ENCODE measurements at places on chromosomes 11 and 22.
A peak's percentile ranks its signal among the peaks of the same experiment; 100 is the strongest.

DNA sequence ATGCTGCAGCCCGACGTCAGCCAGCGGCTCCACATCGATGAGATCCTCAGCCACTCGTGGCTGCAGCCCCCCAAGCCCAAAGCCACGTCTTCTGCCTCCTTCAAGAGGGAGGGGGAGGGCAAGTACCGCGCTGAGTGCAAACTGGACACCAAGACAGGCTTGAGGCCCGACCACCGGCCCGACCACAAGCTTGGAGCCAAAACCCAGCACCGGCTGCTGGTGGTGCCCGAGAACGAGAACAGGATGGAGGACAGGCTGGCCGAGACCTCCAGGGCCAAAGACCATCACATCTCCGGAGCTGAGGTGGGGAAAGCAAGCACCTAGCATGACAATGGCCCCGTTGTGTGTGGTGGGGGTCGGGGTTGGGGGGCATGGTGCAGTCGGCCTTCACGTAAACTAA is 1.0 kb downstream of the TSSK2 start:
- no peak for DNase-seq

- no peak for DNase-seq
Measured at GRCh38 chr11:122209619-122210366, 93.8 kb upstream of the BLID start.

DNA sequence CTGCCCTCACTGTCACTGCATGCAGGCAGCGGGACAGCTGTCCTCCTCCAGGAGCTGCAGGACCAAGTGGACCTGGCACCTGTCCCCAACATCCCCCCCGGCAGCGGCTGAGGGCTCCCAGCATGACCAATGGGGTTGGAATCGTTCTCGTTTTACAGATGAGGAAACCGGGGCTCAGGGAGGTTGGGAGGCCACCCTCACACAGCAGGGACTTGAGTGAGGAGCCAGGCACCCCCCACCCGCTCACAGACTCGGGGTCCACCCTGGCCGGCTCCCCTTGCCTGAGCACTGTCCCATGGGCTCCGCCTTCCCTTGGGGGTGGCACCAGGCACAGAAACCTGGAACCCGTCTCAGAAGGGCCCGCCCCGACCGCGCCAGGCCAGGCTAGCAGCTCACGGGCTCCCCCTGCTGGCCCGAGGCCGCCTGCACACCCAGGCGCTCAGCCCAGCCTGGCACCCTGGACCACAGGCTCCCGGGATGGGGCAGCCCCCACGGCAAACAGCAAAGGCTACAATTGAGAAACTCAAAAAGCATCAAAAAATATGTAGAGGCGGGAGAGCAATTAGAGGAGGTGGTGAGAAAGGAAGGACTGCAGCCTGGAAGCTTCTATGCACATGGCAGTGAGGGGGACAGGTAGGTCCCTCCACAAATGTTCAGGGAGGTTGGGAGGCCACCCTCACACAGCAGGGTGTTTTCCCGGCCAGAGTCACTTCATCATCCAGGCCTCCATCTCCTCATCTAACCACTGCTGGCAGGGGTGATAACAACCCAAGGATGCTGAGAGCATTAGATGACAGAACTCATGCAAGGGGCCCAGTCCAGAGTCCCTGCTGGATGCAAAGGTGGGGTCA is 12.8 kb downstream of the MACROD1 start:
- peak; percentile 65 for DNase-seq

GRCh38 chr22:33544707-33545106 is 375.6 kb downstream of the LARGE1 start:
- no peak for DNase-seq

DNA sequence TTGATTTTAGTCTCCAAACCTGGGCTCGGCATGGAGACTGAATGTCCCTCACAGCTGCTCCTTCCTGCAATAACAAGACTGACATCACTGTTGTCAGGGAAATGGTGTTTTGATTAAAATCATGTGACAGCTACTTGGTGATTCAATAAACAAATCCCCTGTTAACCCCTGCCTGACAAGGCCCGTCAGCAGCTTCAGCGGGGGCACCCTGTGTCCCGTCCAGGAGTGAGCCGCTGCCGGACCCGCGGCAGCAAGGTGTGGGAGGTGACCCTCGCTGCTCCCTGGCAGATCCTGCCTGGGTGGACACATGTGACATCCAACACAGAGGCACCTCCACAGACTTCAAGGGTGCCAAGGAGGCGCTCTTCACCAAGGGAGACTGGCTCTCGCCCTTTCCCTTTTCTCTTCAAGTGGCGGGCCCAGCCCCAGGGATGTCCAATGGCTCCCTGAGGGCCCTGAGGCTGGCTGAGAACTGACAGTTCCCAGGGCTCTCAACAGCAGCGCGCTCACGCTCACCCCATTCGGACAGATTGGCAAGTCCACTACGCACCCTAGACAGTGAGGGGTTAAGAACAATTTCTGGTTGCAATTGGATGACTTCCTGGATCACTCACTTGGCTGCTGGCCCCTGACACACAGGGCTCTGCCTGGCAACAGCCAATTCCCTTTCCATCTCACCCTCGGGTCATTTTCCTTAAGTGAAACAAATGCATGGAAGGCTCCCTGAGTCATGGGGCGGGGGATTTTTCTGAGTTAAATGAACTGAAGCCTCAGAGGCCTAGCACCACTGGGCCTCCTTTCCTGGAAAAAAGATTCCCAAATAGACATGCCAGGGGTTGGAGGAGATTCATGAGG is 30.7 kb downstream of the PPP2R1B start:
- no peak for DNase-seq

GRCh38 chr11:42201603-42202148 is 742.2 kb upstream of the LRRC4C start:
- no peak for DNase-seq

DNA sequence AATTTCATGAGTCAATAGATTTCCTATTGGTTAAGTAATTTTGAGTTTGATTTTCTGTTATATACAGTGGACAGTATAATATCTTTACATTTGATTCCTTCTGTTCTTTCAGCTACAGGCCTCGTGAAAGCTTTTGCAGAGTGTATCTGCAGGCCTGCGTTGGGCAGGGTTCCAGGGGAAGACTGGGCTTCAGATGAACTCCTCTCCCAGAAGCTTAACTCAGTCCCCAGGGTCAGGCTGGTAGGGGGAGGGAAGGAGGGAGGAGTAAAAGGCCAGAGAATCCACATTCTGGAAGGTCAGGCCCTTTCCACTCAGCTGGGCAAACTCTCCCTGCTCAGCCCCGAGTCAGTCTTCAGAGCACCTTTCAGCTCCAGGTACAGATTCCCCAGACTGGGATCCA is 100.4 kb upstream of the NECTIN1 start:
- no peak for DNase-seq

- no peak for DNase-seq
Measured at GRCh38 chr11:79045800-79046304, 395.0 kb downstream of the TENM4 start.

DNA sequence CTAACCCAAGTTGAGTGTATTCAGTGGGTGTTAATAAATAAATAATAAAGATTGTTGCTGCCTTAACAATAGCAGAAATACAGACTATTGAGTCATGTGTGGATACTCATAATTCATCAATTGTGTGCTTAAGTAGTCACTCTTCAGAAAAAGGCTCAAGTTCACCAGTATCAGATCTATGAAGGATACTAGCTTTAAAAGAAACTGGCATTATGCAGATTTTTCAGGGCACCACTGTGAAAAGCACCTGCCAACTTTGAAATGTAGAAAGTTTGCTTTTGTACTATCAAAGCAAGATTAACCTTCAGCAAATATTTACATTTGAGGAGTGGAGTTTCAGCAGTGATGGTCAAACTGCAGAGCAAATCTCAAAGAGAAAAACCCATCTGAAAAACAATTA is 20.1 kb upstream of the SYTL2 start:
- no peak for DNase-seq

- DNase-seq: no peak
Measured at GRCh38 chr11:6417907-6418556, 862 bp downstream of the APBB1 start.

DNA sequence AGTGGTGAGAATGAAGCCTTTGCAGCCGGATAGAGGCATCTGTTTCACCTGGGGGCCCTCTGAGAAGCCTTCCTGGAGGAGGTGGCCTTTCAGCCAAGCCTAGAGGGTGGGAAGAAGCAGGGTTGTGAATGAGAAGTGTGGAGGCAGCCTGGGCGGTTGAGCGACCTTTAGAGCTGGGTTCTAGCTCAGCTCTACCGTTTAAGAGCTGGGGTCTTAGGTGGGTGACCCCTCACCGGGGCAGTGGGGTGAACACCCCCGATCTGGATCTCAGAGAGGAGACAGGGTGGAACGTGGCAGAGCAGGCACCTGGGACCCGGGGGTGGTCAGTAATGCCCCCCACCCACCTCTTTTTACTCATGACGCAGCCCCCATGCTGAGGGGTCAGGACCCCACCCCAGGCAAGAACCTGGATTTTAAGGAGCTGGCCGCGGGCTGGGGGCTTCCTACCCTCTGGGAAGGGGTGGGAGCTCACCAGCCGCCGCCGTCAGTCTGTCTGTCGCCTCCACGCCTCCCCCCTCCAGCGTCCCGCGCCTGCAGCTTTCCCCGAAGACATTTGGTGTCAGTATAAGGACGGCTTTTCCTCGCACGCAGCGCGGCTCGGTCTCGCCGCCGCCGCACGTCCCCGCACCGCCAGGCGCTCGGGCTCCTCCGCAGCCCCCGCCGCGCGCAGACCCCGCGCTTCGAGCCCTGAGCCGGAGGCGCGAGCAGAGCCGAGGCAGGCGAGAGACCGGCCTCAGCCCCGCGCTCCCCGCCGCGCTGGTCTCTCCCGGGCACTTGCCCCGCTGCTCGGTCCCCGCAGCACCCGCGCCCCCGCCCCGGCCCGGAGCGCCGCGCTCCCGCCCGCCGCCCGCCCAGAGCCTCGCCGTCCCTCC is 13.3 kb upstream of the CACNA1I start:
- DNase-seq: peak; percentile 33

- DNase-seq: no peak
Measured at GRCh38 chr22:19175602-19176174, 2.8 kb downstream of the SLC25A1 start.

DNA sequence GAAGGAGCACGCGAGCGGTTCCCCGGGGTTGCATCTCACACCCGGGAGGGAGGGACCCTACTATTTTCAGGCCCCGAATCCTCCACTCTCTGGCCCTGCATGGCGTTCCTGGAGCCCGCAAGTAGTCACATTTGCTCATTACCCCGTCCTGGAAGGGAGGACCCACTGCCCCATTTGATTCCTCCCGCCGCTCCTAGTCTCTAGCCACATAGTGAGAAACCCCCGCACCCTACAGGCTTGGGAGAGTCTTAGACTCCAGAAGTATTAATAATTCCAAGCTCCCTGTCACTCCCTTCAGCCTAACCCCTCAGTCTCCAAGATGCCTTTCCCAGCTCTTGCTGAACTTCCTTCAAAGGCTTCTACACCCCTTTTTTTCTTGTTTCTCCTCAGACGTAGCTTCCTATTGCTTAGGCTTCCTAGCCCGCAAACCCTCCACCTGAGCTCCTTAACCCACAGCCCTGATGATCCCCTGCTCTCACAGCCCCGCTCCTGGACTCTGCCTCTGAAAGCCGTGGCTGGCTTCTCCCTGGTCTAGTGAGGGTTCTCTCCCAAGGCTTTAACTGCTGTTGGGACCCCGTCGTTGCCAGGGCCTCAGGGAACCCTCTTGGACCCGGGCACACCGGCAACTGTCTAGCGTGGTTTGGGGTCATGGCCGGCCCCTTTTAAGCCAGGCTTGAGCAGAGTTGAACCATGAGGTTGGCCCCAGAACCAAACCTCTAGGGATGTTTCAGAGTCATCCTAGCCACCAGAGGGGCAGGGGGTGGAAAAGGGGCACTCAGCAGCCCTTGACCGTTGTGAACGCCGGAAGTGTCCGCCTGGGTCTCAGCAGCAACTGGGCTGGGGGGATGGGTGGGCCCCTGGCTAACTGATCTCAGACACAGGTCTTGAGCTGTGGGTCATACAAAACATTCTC is 862 bp downstream of the GGA1 start:
- DNase-seq: no peak
